Suprapubic skin (tissue), 4 donors: ENCODE measurements at places on chromosomes 4 and X. TPM values are rescaled to one million over a fixed set of nuclear protein-coding genes. Genes with fewer than 3 reads are reported as not detected.

Gene DGAT2L6
- total RNA-seq = 7.2 TPM

Gene COL25A1
- 1.4 TPM for total RNA-seq

GRCh38 chr4:47996021-47996420 lies 20.5 kb downstream of the CNGA1 start:
- DNase-seq = no peak

DNA sequence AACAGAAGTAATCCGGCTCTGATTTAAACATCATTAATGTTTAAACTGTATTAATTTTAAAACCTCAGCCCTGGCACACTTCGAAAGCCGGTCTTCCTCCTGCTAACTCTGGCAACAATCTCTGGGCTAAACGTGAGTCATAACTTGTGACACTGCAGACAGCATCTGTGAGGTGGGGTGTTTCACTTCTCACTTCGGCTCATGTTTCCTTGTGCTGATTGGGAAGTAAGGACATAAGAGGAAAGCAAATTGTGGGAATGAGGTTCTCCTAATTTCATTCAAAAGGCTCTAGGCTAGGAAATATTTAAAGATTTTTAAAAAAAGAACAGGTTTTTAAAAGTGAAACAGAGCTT lies 139.9 kb upstream of the USP9X start:
- DNase-seq = no peak

DNA sequence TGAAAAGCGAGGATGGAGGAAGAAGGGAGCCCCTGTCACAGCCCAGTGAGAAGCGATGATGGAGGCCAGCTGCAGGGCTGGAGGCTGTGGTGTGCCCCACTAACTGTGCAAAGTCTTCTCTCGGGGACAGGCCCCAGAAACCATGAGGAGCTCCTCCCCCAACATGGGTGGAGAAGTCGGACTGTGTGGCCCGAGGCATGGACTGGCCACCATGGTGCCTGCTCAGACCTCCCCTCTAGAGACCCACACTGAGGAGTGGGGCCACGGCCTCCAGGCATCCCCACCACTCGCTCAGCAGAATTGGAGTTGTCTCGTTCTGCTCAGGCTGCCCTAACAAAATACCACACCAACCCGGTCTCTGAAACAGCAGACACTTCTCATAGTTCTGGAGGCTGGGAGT lies 12.2 kb upstream of the PDE6B start:
- DNase-seq = no peak

DNA sequence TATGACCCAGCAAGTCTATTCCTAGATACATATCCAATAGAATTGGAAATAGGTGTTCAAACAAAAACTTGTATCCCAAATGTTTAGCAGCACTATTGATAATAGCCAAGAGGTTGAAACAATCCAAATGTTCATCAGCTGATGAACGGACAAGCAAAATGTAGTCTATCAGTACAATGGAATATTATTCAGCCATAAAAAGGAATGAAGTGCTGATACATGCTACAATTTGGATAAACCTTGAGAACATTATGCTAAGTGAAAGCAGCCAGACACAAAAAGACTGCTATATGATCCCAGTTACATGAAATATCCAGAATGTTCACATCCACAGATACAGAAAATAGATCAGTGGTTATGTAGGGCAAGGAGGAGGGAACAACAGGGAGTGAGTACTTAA lies 50.1 kb downstream of the PLAC1 start:
- DNase-seq = no peak
